SW 1271 (cell line): ENCODE measurements at places on chromosomes 5 and 9.
A peak's percentile ranks its signal among the peaks of the same experiment; 100 is the strongest.

DNA sequence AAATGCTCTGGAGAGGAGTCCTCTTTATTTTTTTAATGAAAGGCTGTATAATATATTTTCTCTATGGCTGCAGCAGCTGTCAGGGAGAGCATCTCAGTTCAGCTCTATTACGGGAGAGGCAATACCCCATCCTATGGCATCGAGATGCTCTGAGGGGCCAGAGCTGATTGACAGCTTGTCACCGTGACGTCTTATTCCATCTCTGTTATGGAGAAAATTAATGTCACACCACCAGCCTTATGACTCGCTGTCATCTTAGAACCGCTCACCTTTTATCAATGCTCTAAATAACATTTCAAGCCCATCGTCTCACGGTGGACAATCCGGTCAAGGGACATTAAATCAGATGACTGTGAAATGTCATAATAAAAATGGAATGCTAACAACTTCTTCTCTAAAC lies 273.5 kb downstream of the SLF1 start:
- DNase-seq = no peak

DNA sequence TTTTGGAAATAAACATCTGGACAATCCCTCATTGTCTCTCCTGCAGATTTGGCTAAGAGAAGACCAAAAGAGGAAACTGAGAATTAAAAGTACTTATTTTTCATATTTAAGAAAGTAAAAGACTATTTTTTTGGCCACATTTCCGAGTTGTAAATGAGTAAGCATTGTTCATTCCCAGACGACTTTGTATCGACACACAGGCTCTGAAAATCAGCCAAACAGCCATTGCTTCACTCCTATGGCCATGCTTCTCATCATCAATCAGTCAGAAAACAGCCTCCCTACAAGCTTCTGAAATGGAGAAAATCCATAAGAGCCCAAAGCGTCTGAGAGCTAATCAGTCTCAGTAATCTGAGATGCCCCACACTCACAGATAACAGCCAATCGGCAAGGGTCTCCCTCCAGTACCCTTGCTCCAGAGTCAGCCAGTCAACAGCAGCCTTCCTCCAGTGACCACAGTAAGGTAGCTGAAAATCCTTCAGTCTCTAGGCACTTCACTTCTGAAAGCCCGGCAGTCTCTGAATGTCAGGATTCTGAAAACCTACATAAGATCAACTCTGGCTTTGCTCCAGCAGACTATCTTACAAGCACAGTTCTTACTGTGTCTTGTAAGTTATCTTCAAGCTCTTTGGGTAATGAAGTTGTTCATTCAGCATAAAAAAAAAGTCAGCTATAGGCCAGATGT lies 30.9 kb downstream of the CDO1 start:
- no peak for DNase-seq

- DNase-seq = no peak
These were observed 39.7 kb upstream of the COL15A1 start for GRCh38 chr9:98903961-98904411.

- no peak for DNase-seq
These were observed 472 bp downstream of the FBXO4 start for GRCh38 chr5:41925555-41925951.

- DNase-seq = no peak
These were observed 362.3 kb downstream of the FAM170A start for GRCh38 chr5:119991625-119992024.

GRCh38 chr9:15400281-15400941 lies 22.3 kb upstream of the SNAPC3 start:
- no peak for DNase-seq

DNA sequence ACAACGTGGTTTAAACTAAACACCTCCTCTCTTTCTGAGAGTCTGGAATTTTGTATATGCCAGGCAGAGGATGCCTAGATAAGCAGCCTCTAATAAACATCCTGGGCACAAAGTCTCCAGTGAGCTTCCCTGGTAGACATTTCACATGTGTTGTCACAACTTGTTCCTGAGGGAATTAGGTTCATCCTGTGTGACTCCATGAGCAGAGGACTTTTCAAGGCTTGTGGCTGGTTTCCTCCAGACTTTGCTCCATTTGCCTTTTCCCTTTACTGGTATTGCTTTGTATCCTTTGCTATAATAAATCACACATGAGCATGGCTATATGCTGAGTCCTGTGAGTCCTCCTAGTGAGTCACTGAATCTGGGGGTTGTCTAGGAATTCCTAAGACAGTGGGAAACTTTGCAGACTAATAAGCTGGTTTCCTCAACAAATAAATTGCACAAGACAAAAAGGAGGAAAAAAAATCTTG lies 77.4 kb downstream of the NR2F1-AS1 start:
- DNase-seq = peak; percentile 64

DNA sequence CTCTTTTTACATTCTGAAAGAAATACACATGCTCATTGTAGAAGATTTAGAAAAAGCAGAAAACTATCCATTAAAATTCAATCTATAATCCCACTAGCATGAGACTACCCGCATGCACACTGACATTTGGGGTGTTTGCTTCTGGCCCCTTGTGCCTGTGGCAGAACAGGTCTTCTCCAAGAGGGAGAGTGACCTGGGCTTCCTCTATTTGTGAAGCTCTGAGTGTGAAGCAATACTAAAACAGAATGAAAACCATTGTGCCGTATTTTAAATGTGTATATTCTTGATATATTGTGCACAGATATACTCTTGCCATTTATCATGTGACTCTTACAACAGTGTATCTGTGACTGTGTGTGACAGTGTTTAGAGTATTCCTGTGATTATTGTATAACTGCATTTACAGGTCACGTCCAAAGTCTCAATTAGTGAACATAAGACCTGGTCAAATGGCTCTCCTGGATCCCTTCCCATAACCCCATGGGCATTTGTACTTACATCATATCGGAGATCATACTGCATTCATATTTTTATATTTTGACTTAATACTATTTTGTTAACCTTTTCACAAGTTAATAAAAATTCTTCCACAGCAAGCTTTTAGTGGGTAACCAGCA lies 14.7 kb upstream of the CPEB4 start:
- DNase-seq = no peak

DNA sequence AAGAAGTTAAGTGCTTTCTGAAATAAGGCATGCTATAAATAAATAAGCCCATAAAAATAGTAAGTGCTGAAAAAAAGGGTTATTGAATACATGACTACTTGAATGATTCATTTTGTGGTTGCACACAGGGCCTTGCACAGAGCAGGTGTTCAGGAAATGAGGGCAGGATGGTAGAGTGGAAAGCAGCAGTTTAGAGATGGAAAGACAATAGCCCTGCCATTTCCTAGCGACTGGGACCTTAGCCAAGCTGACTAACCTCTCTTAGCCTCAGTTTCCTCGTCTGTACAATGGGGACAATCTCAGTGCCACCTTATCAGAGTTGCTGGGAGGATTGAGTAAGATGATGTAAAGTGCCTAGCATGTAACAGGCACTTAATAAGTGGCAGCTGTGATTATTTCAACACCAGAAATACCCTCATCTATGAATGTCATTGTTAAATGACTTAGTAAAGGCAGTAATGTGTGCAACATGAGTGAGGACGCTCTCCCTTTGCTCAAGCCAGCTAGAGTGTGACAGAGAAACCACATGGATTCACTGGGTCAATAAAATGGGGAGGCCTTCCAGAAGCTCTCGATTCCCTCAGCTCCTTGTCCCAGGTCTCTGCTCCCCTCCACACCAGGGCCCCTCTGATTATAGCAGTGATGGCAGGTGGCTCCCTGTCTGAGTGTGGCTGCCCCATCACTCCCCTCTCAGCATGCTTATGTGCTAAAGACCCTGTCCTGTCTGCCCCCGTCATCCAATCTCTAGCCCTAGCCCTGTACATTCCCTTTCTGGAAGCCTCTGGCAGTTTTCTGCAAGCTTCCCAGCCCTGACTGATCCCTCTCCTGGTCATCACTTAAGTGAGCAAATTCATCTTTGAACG lies 16.0 kb upstream of the PHF19 start:
- DNase-seq = no peak

- no peak for DNase-seq
These were observed 17.7 kb downstream of the TTLL11 start for GRCh38 chr9:122075135-122076030.

- no peak for DNase-seq
These were observed 167.7 kb downstream of the TARS1 start for GRCh38 chr5:33608344-33609041.

- no peak for DNase-seq
These were observed 5.9 kb downstream of the COL15A1 start for GRCh38 chr9:98949565-98949964.

- DNase-seq = no peak
These were observed 54.9 kb downstream of the RAD23B start for GRCh38 chr9:107337676-107338590.

DNA sequence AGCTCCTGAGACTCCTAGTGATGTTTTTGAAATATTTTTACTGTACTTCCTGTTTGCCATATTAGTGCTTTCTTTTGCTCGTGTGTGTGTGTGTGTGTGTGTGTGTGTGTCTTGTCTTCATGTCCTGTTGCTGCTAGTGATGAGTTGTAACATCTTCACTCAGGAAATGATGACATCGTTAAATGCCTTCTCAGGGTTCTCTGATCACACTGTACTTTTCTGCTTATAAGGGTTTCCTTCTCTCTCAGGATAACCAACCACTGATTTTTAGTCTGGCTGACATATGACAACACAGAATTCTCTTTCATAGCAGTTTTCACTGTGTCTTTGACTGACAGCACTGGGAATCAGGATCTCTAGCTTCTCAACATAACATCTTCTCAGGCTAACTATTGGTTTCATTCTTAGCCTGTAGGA lies 16.1 kb downstream of the SV2C start:
- no peak for DNase-seq

DNA sequence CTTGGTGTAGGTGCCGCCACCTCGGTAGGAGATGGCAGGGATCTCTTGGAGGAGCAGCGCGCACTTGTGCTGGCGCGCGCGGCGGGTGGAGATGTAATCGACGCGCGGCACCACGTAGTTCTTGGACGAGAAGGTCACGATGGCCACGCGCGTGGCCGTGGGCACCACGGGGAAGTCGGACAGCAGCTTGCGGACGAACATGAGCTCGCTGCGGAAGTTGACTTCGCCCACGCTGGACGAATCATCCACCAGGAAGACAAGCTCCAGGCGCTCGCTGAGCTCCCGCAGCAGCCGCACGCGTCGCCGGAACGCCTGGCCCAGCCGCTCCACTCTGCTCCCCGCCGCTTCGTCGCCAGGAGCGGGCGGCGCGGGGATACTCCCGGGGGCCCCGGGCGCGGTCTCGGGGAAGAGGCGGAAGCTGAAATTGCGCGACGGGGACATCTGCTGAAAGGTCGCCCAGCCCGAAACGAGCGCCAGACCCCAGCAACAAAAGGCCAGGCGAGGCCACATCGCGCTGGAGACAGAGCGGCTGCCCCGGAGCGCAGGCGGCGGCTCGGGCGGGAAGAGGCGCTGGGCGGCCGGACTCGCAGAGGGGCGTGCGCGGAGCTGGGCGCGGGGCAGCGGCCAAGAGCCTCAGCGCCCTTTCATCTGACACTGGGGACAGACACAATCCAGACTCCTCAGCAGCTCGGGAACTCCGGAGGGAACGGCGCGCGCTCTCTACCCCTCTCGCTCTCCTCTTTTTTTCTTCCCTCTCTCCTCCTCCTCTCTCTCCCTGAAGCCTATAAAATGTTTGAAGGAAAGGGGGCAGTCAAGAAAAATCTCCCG lies at the start of gene SVEP1:
SVEP1 (minus strand) TSS at position 708 of the 828 bp plus-strand sequence; CDS start at position 510, 198 bp downstream.
- DNase-seq = no peak

DNA sequence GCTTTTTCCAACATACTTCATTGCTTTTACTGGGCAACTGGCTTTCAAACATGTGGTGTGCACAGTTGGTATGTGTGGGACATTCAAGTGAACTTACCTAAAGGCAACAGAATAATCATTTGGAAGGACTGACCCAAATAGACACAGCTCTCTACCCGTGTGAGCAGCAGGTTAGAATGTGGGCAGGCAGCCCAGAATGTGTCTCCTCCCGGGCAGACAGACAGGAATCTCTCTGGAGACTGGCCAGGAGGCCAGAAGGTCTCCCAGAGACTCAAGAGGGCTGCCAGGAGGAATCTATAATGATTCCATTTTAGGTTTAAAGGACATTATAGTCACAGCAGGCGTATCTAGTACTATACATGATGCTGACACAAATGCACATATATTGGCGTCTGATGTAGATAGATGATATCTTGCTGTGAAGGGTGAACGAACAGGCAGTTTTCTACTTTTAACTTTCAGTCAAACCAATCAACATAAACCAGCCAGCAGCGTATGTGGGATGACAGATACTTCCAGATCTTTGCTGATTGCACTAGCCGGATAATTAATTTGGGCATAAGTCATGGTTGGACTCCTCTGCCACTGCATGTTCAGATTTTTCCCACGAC lies 297.4 kb upstream of the ZNF608 start:
- no peak for DNase-seq

DNA sequence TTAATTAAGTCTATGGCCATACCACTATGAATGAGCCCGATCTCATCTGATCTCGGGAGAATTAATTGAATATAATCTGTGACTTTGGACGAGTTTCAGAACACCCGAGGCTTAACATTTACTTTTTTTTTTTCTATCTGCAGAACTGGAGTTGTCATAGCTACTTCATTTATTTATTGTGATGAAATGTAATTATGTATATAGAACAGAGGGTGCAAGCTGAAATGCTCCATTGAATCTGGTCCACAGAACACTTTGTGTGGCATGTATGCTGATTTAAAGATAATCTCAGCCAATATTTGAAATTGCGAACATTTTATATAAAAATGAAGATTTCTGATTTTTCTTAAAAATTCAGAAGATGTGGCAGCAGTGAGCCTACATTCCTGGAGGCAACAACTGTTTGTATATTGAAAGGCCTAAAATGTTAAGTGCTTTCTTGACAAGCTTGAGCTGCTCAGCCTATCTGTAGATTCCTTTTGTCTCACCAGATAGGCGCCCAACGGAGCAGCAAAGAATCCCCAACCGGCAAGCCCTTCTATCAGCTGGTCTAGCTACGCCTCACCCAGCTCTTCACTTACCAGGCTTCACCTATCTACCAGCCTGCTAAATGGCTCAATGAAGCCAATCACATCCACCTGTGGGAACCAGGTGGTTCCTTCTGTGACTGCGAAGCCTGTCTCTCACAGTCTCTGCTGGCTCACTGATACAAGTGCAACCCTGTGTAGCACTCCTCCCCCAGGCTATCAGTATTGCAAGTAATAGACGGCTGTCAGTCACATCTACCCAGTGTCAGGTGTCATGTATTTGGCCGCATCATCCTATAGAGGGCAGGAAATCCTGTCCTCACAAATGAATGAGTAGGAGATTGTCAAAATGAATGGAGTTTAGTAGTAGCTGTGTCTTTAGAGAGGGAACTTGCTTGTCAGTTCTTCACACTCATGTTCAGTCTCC lies 170.6 kb upstream of the MRPS30 start:
- DNase-seq = no peak

DNA sequence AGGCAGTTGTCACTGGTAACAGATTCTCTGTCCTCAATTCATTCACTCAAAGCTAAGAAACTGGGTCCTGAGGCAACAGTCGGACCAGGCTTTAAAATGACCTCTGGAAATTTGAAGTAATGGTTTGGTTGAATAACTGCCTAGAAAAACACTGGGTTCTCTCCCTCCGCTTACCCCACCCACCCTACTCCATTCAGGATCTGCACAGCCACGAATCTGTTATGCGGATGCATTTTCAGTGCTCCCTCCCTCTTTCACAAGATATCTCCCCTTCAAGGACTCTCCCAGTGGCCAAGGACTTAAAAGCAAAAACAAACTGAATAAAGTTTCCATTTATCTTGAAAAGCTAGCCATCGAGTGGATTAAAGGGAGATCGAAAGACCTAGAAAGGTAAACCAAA lies 260.2 kb upstream of the ANKRD55 start:
- no peak for DNase-seq

- DNase-seq = no peak
These were observed 11.7 kb downstream of the SPDL1 start for GRCh38 chr5:169595172-169595820.

GRCh38 chr9:84271531-84271900 lies 69.0 kb downstream of the SLC28A3 start:
- no peak for DNase-seq

- no peak for DNase-seq
These were observed 31.7 kb upstream of the GNE start for GRCh38 chr9:36289836-36290435.
